ENCODE measurements at places on chromosomes 3 and 15. TPM values are rescaled to one million over a fixed set of nuclear protein-coding genes. Genes with fewer than 3 reads are reported as not detected.

The DPPA2 gene
- total RNA-seq: not detected

GRCh38 chr3:71640331-71640983, 56.9 kb upstream of the FOXP1 start:
- no peak for DNase-seq

The PAQR5 gene
- total RNA-seq: 3.3 TPM

DNA sequence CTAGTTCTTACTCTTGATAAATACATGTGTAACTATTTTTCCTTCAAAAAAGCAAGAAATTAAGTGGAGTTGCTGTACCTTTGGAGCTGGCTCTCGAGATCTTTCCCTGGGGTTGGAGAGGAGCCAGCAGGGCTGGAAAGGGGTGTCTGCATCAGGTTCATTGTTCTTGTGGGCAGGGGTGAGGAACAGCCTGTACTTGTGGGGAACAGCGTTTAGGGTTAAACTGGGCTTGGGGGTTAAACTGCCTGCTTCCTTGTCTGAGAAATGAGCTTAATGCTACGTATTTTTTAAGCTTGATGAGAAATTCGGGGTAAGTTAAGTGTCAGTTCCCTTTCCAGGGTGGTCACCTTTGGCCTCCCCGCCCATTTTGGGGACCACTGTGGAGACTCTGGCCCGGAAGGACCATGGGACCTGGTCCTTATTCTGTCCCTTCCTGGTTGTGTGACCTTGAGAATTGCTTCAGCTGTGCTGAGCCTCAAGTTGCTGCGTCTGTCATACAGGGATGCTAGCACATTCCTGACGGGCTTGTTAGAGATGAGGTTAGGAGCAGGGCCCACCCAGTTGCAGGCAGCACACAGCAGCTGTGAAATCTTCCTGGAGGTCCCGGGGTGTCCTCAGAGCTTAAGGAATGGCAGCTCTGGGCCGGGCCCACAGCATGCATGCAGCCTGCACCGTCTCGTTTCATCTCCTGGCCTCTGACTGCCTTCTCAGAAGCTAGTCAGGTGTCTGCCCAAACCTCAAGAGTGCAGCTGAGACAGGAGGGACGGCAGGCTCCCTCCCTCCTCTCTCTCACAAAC, 11.6 kb downstream of the H1-8 start:
- no peak for DNase-seq

The CLDN11 gene
- 32.3 TPM for total RNA-seq

- no peak for DNase-seq
Measured at GRCh38 chr15:97224191-97224641, 736.3 kb upstream of the ARRDC4 start.

- peak; percentile 81 for DNase-seq
Measured at GRCh38 chr3:50340448-50341329, at the start of gene RASSF1. RASSF1 (minus strand) TSS chr3:50340836; CDS start chr3:50340805, 31 bp downstream.

DNA sequence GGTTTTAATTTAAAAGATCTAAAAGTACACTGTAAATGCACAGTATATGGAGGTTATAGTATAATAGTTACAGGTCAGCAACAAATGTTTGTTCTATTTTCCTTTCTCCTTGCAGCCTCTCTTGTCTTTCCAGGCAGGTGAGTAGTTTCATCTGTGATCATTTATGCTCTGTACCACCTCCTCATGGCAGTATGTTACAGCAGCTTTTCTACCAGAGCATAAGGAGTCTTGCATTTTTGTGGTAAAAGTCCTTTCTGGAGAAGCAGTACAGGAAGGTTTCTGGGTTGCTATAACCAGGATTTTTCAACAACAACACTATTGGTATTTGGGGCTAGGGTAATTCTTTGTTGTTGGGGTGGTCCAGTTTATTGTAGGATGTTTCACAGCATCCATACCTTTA, 59.5 kb downstream of the ZNF609 start:
- DNase-seq: no peak

The ECE2 gene
- total RNA-seq: not detected

The IREB2 gene
- total RNA-seq: 24.3 TPM

The TERC gene
- 88.5 TPM for total RNA-seq

GRCh38 chr3:56629047-56629446, 54.0 kb downstream of the TASOR start:
- DNase-seq: no peak

The ELP6 gene
- 40.4 TPM for total RNA-seq

DNA sequence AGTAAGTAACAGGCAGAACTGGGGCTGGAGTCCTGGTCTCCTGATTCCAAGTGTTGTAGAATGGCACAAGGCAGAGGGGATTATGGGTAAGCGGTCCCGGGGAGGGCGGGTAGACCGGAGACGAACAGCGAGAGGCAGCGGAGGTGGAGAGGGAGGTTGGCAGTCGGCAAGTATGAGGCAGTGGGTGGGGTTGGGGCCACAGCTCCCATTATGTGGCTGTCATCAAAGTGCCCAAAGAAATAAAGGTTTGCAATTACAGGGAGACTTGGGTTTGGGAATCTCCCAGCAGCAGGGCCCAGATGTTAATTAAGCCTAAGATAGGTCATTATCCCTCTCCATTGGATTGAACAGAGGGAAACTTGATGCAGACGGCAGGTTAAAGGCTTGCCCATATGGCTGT, 16.9 kb downstream of the FAM43A start:
- no peak for DNase-seq

DNA sequence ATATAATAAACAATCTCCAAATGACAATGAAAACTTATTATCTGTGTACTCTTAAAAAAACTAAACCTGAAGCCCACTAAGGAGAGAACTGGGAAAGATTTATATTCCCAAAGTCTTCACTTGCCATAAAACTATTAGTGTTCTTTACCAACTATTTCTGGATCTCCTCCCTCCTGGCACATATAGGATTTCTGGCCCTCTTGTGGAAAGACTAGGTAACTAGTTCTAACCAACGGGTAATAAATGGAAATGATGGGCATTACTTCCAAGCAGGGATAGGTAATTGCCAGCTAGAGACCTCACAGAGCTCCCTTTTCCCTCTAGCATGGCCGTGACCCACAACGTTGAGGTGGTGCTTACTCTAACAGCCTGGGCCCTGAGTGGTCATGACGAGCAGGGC, 110.1 kb downstream of the DNAH12 start:
- peak; percentile 60 for DNase-seq

The CHRNA5 gene
- total RNA-seq: 11.7 TPM

- DNase-seq: no peak
Measured at GRCh38 chr15:40008061-40008765, 30.8 kb downstream of the SRP14 start.

DNA sequence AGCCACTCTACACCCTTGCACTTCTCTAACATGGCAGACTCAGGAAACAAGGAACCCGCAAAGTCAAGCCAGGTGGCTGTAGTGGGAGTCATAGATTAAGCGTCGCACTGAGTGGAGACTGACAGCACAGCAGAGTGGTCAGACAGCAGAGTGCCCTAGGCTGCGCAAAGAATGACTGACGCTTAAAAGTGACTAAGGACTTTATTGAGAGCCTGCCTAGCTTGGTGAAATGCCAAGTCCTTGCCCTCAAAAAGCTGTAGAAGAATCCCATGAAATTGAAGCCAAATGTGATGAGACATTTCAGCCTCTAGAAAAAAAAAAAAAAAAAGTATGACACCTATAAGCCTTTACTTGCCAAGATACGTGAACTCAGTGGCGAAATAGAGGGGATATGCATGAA, 30.2 kb downstream of the NCEH1 start:
- peak; percentile 97 for DNase-seq

The BOC gene
- 17.3 TPM for total RNA-seq

The CCDC54 gene
- total RNA-seq: not detected

The SLC27A2 gene
- 0.39 TPM for total RNA-seq

- no peak for DNase-seq
Measured at GRCh38 chr3:144384241-144384979, 412.8 kb downstream of the DIPK2A start.

DNA sequence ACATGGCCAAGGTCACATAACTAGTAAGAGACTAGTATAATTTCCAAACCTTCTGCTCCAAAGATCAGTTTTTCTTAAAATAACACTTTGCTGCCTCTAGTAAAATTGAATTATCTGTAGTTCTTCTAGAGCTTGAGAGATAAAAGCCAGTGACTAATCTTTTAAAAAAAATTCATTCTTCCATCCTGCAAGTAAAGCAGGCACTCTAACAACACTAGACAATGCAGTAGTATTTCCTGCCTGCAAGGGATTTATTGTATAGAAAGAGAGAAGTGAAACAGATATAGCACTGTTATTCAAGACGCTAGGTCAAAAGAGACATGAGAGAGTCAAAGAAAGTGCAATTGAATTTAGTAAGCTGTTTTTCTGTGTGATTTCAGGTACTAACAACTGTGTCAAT, 159.5 kb upstream of the TBC1D5 start:
- DNase-seq: no peak

The NEK10 gene
- total RNA-seq: 1.2 TPM

The LRRC31 gene
- total RNA-seq: not detected

The BFSP2 gene
- total RNA-seq: not detected

GRCh38 chr3:59006634-59007517, 42.9 kb downstream of the CFAP20DC start:
- DNase-seq: peak; percentile 48

The MYNN gene
- 23.8 TPM for total RNA-seq

- DNase-seq: no peak
Measured at GRCh38 chr15:96328181-96328876, 2.2 kb upstream of the NR2F2 start.

DNA sequence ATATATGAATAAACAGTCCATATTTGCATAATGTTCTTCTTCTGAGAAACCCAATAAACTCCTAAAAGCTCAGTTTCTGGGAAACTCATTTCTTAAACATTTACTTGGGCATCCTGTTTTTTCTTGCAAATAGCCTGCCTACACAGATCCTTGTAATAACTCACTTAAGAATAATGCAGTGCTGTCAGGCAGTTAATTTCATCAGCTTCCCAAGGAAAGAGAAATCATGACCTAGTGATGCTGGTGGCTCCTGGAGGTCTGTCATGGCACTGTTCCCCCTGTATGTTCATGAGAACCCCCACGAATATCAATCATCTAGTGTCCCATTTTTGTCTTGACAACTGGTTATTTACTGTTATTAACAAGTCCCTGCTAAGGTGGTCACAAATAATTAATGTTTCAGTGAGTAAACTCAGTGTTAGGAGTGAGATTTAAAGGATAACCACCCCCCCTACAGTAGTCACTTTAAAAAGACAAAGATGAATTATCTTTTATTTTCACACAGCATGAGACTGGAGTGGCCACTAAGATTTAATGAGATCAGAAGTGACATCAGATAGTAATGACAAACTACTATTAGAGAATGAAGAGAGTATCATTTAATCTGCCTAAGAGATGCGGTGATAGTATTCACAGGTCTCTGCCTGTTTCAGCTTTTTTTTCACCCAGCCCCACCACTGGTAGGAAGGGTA, 279.5 kb upstream of the NECTIN3 start:
- DNase-seq: no peak

- DNase-seq: peak; percentile 89
Measured at GRCh38 chr15:98155356-98155755, 194.9 kb downstream of the ARRDC4 start.

DNA sequence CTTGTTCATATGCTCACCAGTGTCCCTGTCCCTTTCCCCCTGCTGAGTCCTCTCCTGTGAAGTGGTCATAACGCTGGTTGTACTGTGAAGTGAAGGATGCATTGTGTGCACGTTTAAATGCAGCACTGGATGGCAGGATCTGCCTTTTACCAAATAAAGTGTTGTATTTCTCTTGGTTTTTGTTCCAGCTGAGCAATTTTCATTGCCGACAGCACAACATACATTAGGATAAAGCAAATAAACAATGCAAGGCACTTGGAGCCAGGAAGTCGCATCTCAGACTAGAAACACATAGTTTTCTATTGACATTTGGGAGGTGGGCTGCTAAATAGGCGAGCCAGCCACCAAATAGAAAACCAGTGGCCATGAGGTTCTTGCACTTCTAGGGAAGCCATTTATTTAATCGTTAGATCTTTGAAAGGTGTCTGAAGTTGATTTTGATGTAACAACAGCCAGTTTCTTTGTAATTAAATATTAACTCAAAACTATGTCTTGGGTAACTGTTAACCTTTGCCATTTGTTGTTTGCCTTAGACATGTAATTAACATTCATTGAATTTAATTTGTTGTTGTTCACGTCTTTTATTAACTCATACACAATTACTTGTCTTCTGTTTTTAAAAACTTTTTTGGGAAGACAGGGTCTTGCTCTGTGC, 185.3 kb downstream of the FNDC3B start:
- DNase-seq: no peak

- DNase-seq: no peak
Measured at GRCh38 chr15:67114846-67115585, 49.6 kb downstream of the SMAD3 start.

GRCh38 chr3:190032923-190033322, 87.8 kb downstream of the P3H2 start:
- DNase-seq: peak; percentile 68

DNA sequence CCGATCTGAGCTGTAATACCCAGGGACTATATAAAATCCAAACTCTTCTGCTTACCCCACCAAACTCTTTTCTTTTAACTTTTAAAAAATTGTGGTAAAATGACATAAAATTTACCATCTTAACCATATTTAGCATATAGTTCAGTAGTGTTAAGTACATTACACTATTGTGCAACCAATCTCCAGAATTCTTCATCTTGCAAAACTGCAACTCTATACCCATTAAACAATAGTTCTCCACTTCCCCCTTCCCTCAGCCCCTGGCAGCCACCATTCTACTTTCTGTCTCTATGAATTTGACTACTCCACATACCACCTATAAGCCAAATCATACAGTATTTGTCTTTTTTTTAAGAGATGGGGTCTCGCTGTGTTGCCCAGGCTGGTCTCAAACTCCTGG, 38.7 kb downstream of the SENP8 start:
- DNase-seq: no peak

The ANKUB1 gene
- total RNA-seq: not detected

The GOLGA6A gene
- not detected for total RNA-seq

The CP gene
- total RNA-seq: 0.39 TPM

GRCh38 chr3:182794455-182795388, 1.4 kb downstream of the ATP11B start:
- no peak for DNase-seq

DNA sequence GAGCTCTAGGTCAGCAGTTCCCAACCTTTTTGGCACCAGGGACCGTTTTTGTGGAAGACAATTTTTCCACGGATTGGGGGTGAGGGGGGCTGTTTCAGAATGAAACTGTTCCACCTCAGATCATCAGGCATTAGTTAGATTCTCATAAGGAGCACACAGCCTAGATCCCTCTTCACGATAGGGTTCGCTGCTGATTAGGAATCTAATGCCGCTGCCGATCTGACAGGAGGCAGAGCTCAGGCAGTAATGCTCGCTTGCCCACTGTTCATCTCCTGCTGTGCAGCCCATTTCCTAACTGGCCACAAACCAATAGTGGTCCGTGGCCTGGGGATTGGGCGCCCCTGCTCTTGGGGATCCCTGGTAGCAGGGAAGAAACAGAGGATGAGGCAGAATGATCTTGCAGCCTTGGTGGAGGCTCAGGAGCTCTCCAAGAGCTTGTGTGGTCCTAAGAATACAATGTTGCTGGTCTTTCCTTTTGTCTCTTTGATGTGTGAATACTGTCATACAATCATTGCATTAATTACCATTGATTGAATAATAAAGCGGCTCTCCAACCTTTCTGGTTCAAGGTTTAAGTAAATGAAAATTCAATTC, 183.2 kb downstream of the FNDC3B start:
- no peak for DNase-seq

The SLC38A3 gene
- not detected for total RNA-seq

The SUMF1 gene
- total RNA-seq: 43.5 TPM

The ACTC1 gene
- total RNA-seq: not detected
